ENCODE measurements at places on chromosomes 16 and 17.

- no peak for DNase-seq
Observed at GRCh38 chr16:11670171-11671131, 2.2 kb downstream of the SNN start.

GRCh38 chr17:58184986-58185761, 7.4 kb upstream of the EPX start:
- DNase-seq = no peak

- no peak for DNase-seq
Observed at GRCh38 chr16:74304164-74304834, 7.7 kb downstream of the PSMD7 start.

GRCh38 chr16:60241671-60242070, 1507.6 kb upstream of the GOT2 start:
- DNase-seq = no peak

DNA sequence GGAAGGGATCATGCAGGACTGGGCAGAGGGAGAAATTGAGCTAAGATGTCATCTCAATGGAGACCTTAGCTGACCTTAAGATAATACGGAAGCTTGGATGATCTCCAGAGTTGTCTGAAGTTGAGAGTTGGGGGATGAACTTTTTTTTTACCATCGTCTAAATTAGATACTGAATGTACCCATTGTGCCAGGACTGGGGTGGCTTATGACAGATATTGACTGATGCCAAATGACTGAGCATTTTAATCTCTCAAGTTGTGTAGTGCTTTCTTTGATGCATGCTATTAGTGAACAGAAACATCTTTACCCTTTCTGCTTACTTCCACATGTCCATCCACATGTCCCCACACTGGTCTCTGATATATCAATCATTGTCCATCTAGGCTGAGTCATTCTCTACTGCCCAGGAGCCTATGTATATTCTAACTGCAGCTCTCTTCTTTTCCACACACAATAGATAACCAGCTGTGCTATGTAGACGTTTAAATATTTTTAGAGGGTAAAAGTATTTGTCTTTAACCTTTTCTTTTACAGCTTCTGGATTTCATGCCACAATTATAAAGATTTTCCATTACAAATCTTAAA, 60.2 kb upstream of the ZKSCAN2 start:
- no peak for DNase-seq
